Activated CD4-positive, alpha-beta T cell treated with anti-CD3 and anti-CD28 coated beads for 4 hours (primary cell): ENCODE measurements at places on chromosomes 7 and 10.

DNA sequence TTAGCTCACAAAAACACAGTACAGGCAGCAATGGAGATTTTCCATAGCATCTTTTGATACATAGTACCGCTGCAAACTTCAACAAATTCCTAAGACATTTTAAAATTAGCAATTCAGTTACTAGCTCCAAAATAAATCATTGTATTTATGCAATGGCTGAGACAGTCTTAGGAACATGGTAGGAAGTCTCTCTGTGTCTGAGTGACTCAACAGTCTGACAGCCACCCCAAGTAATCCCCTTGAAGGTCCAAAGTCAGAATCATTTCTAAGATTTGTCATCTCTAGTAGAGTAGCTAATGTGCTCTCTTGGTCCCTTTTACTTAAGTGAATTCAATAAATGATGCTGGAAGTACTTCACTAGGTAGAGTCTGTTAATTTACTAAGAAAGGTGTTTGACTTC is 93.8 kb upstream of the NOBOX start:
- DNase-seq = no peak

GRCh38 chr10:2150288-2150687 is 413.0 kb upstream of the ADARB2 start:
- no peak for DNase-seq

DNA sequence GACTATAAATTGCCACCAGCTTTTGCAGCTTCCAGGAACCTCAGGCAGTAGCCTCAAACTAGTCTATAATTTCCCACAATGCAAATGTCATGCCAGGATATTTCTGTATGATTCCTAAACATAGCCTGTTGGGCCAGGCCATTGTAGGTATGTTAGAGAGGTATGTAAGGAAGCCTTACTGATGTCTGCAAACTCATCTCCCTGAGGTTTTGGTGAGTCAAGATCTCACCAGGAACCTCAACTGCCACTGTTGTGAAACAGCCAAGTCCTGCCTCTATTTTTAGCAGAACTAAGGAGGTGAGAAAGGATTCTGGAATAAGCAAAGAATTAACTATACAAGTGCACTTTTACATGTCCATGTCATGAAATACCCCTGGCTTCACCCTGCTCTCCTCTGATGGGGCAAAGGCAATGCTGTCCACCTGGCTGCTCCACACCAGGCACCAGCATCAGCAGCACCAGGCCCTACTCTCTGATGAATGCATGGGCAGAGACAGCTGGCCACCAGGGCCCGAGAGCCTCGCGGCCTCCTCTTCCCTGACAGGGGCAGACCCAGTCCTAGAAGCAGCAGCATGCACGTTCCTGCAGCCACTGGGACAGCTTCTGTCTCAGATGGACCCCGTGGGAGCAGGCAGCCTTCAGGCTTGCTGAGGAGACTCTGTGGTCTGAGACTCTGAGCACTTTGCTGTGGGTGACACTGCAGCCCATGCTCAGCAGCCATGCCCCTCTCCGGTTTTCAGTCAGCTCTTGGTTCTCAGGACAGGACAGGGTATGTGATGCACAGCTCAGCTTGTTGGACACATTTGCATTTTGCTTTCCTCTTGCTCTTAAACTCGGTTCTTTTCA is 147.3 kb downstream of the ZMYND11 start:
- DNase-seq = no peak

- DNase-seq = no peak
These were observed 42.2 kb upstream of the PDGFA start for GRCh38 chr7:561631-562373.

DNA sequence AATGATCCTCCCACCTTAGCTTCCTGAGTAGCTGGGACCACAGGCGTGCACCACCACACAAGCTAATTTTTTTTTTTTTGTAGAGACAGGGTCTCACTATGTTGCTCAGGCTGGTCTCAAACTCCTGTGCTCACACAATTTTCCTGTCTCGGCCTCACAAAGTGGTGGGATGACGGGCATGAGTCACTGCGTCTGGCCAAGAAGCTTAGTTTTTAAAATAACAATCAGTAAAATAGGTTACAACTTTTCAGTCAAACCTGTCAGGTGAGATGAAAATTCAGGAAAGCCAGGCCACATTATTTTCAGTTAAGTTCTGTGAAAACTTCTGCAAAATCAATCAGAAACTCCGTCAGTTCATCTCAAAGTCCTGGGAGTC is 55.4 kb downstream of the FAM241B start:
- no peak for DNase-seq

DNA sequence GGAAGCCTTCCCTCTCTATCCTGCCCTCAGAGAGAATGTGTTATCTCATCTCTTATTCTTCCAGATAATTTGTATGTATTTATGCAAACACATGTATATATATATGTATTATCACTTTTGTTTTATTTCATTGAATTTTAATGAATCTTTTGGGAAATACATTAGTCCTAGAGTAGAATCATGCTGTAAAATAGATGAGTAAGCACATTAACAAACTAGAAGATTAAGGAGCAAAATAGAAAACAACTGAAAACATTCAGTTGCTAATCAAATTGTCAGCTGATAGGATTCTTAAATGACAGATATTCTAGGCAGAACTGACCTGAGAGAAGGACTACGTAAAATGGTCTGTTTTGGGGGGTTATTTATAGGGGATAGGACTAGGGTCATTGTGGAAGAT is 11.2 kb downstream of the KLLN start:
- DNase-seq = no peak

- no peak for DNase-seq
These were observed 90.3 kb upstream of the SFMBT2 start for GRCh38 chr10:7501157-7501556.

DNA sequence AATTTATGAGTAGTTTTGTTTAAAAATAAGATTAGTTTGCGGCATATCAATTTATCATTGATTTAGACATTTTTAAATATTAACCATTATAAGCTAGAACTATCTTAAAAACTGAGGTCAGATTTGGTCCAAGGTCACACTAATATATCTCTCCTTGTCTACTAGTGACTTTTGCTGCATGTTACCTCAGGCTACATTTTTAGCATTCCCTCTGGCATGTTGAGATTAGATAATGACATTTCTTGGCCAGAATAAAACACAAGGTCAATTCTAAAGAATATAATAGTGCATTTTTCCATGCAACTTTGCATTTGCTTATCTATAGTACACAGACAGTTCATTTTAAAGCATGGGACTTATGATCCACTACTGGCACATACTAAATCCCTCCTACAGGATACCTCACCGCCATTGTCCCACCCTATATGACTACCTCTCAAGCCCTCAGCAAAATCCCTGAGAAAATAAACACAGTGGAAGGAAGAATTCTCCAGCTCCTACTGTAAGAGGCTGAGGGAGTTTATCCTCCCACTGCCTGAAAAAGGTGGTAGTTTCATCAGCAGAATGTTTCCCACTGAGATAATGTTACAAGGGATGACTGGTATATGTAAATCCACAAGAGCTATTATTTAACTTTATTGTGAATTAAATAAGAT is 816.4 kb downstream of the GRM8 start:
- DNase-seq = no peak
